ENCODE measurements at places on chromosomes 5 and 9.
A peak's percentile ranks its signal among the peaks of the same experiment; 100 is the strongest.

DNA sequence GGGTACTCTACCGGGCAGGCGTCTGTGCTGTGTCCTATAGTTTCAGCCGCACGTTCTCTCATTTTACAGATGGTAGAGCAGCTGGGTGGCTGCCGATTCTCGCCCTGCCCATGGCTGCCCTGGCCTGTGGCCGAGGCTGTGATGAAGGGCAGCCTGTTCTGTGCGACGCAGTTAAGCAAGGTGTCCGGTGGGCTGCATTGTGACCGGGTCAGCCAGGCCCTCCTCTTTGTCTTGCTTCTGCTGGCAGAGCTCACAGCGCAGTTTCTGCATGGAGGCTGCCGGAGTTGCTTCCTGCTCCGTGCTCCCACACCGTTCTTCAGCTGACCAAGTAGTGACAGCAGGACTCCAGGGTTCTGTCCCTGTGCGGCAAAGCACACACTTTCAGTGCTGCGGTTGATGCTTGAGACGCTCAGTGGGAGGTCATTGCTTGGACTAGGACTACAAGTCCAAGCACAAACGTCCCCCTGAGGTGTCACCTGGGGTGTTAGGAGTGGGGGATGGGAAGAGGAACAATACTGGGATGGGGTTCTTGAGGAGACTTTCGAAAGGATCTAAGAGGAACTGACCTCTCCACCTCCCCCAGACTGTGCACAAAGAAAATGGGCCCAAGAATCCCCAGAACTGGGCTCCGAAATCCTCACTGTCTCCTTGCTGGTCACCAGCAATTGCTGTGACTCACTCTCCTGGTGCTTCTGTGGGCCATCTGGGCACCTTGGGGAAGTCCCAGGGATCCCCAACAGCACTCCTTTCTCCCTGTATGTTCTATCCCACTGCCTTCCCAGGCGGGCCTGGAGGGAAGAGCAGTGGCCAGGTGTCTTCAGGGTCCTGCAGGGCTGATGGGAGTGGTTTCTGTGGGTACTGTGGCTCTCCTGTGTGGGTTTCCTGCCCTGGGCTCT, 58.2 kb downstream of the GADD45G start:
- no peak for DNase-seq

DNA sequence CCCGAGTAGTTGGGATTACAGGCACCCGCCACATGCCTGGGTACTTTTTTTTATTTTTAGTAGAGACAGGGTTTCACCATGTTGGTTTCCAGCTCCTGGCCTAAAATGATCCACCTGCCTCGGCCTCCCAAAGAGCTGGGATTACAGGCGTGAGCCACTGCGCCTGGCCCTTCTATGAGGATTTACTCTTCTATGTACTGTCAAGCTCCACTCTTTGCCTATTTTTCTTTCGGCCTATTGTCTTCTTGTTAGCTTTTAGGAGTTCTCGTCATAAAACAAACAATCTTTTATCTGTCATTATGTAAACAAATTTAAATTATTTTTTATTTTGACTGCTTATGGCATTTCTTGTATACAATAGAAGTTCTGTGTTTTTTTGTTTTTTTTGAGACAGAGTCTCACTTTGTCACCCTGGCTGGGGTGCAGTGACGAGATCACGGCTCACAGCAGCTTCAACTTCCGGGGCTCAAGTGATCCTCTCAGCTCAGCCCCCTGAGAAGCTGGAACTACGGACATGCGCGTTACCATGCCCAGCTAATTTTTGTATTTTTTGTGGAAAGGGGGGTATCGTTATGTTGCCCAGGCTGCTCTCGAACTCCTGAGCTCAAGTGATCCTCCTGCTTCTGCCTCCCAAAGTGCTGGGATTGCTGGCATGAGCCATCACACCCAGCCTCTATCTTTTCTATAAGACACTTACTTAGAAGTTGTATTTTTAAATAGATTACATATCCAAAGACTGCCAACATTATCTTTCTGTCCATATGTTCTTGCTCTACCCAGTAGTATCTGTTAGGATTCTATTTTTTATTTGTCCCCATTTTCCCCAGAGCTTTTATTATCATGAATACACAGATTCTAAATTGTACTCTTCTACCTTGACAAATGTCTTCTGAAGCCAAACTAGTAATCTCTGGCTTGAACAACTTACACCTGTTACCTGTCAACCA, 29.2 kb downstream of the CSNK1A1 start:
- no peak for DNase-seq

DNA sequence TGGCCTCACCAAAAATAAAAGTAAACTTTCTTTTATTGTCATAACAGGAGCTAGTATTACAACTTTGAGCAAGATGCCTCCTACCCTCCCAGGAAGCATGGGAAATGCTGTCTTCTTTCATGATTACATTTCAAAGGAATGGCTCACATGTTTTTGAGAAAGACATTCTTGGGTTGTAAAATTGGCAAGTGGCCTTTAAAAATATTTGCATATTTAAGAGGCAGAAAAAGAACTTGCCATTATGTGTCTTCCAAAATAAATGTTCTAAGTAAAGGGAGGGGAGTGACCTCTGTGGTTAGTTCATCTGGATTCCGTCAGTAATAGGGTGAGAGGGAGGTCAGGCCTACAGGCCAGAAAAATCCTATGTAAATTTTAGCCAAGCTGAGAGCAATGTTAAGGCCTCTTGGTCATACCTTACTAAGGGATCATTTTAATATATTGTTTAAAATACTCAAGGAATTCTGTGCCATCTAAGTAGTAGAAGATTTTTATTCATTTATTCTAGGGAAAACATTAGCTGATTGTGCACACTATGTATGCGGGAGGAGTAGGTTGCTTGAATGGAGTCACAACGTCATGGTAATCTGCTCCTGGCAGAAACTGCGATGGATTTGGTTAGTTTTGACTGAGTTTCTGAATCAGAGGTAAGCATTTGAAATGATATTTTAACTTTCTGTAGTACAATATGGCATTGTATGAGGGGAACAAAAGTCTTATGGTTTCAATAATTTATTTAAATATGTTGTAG, 1485.7 kb upstream of the CDH9 start:
- no peak for DNase-seq

DNA sequence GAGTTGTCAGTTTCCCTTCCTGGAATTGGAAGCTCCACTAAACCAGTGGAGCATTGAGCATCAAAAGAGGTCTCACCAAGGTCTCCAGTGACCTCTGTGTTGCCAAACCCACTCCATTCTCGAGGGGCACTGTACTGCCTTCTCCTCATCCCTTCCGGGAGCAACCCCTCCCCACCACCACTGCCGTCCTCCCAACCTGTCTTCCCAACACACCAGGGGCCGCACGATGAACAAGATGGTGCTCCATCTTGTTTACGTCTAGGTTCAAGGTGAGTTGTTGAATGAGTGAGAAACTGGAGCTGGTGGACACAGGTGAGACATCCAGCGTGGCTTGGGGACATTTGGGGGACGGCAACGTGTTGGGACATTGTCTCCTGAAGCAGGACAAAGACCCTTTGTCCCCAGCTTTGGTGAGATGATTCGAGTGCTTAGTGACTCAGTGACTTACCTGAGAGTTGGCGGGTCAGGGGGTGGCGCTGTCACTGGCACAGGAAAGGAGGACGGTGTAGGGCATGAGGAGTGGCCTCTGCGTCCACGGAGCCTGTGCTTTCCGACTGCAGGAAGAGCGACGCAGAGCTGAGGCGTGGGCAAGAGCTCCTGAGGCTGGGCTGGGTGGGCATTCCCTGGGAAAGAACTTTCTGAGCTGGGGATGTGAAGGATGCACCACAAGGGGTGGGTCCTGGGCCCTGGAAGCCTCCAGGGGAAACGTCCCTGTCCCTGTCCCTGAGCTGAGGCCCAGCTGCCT, 44.8 kb upstream of the RNU6ATAC start:
- no peak for DNase-seq

DNA sequence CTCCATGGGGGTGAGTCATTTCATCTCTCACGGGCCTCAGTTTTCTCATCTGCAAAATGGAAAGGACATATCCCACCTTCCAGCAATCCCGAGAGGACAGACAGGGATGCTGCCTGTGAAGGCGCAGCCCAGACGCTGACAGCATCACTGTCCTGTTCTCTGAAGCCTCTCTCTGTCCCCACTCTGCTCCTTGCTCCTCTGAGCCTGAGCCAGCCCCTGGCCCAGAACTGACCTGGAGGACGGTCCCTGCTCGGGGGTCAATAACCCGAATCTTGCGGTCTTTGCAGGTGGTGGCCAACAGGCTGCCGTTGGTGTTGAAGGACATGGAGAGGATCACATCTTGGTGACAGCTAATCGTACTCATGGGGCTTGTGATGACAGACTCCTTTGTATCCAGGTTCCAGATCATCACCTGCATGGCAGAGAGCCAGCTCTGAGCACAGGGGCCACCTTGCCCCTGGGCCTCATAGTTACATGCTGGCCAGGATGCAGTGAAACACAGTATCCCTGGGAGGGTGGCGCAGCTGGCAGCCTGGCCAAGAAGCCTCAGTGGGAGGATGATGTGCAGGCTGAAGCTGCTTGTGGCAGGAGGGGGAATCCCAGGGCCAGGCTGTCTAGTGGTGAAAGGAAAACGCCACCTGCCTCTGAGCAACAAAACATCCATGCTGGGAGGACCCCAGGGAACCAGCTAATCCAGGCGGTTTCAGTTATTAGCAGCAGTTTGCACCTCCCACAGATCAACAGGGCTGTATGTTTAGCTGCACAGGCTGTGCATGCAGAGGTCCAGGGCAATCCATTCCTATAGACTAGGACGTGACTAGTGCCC, 14.0 kb upstream of the TRIM14 start:
- DNase-seq, result no peak

GRCh38 chr5:176822041-176822792, 11.9 kb downstream of the UNC5A start:
- no peak for DNase-seq

DNA sequence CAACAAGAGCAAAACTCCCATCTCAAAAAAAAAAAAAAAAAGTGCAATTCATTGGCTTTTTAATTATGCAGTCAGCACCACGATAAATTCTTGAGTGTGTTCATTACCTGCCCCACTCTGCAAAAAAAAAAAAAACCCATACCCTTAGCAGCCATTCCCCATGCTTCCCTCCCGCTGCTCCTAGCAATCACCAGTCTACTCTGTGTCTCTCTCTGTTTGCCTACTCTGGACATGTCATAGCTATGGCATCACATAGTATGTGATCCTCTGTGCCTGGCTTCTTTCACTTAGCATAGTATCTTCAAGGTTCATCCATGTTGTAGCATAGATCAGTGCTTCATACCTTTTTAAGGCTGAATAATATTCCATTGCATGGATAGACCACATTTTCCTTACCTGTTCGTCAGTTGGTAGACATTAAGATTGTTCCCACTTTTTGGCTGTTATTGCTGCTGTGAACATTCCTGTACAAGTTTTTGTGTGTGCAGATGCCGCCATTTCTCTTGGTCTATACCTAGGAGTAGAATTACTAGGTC, 7.0 kb upstream of the PRR7 start:
- DNase-seq, result no peak

GRCh38 chr9:121613009-121613752, 38.3 kb upstream of the DAB2IP start:
- no peak for DNase-seq

DNA sequence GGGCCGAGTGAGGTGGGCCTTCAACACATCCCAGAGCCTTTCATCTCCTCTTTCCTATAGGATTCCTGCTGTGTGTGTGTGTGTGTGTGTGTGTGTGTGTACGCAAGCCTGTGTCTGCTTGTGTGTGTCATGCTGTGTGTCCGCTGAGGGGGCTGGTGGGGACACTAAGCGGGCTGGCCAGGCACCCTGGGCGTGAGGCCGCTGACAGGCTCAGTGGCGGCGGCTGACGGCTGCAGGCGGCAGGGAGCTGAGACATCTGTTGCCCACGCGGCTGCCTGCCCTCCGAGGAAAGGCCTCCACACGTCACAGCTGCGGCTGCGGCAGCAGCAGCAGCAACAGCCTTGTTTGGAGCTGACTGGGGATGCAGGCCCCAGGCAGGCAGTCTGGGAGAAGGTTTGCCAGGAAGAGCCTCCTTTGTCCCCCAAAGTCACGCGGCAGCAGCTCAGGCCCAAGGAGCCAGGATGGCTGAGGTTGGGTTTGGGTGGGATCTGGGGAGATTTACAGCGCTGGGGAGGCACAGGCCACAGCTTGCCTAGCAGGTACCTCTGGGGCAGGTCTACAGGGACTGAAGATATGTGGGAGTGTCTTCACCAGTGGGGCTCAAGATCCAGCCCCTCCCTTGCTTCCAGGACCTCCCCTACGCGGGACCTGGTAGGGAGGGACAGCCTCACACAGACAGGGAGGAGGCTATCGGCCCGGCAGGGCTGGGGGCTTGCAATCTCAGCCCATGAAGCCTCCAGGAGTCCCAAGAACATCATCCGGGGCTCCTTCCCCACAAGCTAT, 1.8 kb downstream of the PDLIM4 start:
- peak; percentile 66 for DNase-seq

DNA sequence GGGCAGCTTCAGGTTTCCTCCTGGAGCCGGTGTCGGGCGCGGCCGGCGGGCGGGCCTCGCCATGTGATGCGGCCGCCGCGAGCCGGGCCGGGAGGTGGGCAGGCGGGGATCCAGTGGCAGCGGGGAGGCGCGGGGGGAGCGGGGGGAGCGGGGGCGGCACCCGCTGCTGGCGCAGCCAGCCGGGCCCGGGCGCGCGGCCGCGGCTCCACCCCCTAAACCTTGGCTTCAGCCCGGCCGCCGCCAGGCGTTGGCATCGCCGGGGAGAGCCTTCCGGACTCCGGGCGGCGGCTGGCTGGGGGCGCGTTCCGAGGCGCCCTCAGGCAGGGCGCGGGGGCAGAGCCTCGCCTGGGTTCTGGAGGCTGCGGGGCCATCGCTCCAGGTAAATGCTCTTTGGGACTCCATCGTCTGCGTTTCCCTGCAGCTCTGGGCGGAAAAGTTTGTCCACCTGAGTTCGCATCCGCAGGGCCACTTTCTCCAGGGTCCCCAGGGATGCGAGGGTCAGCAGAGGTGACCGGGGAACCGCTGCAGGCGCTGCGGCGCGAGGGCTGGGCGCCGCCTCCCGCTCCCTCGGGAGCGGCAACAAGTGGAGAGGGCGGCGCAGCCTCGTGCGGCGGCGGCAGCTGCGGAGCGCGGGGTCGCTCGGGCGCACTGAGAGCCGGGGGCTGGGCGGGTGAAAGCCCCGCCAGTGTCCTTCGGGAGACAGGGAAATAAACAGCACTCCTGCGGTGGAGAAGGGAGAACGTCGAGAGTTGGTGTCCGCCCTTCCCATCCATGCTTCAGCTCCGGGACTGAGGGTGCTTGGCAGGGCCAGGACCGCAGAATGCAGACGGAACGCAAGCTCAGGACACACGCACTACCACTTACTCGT, at the start of gene ARHGEF28:
TSS of gene ARHGEF28 (plus strand) at position 253 of the 868 bp plus-strand sequence. CDS start 58,656 bp downstream, outside the sequence.
- DNase-seq, result peak; percentile 7

GRCh38 chr9:110623462-110624025, 44.0 kb upstream of the SVEP1 start:
- DNase-seq, result peak; percentile 79

DNA sequence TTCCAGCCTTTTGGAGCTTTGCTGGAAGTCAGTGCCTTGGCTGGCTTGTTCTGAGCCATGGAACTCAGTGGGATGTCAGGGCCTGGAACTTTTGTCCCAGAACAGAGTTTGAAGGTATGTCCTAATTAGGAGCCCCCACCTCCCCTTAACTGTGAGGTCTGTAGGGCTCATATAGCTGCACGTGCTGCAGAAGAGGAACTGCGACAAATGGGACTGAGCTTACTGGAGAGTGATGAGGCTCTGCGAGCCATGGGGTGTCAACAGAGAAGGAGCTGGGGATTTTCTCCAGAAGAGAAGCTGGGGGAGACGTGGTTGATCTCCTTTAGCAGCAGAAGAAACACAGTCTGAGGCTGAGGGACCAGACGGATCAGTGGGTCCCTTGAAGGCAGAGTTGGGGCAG, 10.9 kb downstream of the TMEM8B start:
- DNase-seq, result no peak
